Thoracic aorta (tissue), 2 donors: ENCODE measurements at places on chromosomes 2 and 18. TPM values are rescaled to one million over a fixed set of nuclear protein-coding genes. Genes with fewer than 3 reads are reported as not detected.
A peak's percentile ranks its signal among the peaks of the same experiment; 100 is the strongest.

GRCh38 chr2:85986121-85986520, 97.3 kb upstream of the ST3GAL5 start:
- no peaks in the 10 kb centered on the region for H3K4me1 ChIP-seq
- no peaks in the 10 kb centered on the region for H3K27me3 ChIP-seq
- no peak overlapping the region for H3K4me3 ChIP-seq
- no peak for DNase-seq

SERPINB13 gene
- total RNA-seq, result not detected

- no peaks in the 10 kb centered on the region for H3K36me3 ChIP-seq
- H3K27me3 ChIP-seq, result no peaks in the 10 kb centered on the region
- H3K27ac ChIP-seq, result no peak overlapping the region
- no peak overlapping the region for H3K4me3 ChIP-seq
- peaks cover 26% of the 10 kb centered on the region for H3K4me1 ChIP-seq
These were observed 23.9 kb upstream of the FRZB start for GRCh38 chr2:182890305-182890704.

- no peak overlapping the region for H3K27ac ChIP-seq
- H3K4me3 ChIP-seq, result no peak overlapping the region
- DNase-seq, result no peak
- H3K36me3 ChIP-seq, result no peaks in the 10 kb centered on the region
These were observed 102.9 kb downstream of the KLHL29 start for GRCh38 chr2:23487735-23488492.

EVX2 gene
- not detected for total RNA-seq

TXNDC2 gene
- total RNA-seq, result 0.35 TPM

ARHGAP28 gene
- 0.41 TPM for total RNA-seq

DNA sequence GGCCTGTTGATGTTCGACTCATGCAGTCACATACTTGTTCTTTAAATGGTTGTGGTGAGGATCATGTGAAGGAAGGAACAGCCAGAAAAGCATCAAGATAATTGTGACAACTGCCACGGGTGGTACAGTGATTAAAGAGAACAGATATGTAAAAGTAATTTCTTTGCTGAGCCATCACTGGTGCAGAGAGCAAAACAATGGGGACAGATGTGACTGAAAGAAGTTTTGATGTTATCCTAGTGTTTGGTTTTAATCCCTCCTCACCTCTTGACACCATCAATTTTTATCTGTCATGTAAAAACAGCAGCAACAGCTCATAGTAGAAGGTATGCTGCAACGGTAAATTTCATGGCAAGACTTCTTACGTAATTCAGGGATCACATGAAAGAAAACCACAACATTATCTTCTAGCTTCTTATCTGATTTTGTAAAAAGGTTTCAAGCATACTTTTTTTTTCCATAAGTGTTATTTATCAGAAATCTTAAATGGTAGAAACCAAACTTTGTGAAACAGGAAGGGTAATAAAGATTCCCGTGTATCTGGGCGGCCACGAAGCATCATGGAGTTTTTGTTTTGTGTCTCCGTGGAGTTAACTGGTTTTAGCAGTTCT, 65.2 kb downstream of the PLCL1 start:
- H3K36me3 ChIP-seq, result no peaks in the 10 kb centered on the region
- H3K4me3 ChIP-seq, result no peak overlapping the region
- no peak overlapping the region for H3K27ac ChIP-seq
- no peak for DNase-seq
- H3K4me1 ChIP-seq, result peaks cover 17% of the 10 kb centered on the region

DNA sequence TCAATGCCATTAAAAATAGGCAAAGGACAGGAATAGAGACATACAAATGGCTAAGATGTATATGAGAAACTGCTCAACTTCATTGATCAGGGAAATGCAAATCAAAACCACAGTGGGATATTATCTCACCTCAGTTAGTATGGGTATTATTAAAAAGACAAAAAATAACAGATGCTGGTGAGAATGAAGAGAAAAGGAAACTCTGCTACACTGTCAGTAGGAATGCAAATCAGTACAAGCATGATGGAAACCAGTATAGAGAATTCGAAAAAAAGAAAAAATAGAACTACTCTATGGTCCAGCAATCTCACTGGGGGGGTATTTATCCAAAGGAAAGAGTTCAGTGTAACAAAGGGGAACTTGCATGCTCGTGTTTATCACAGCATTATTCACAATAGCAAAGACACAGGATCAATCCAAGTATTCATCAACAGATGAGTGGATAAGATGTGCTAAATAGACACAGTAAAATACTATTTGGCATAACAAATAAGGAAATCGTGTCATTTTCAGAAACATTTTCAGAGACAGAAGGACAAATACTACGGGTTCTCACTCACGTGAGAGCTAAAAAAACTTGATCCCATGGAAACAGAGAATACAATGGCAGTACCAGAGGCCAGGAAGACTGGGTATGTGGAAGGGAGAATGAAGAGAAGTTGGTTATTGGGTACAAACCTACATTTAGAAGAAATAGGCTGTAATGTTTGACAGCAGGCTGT, 60.6 kb downstream of the CCDC74A start:
- H3K4me3 ChIP-seq, result no peak overlapping the region
- no peaks in the 10 kb centered on the region for H3K4me1 ChIP-seq
- no peaks in the 10 kb centered on the region for H3K27me3 ChIP-seq
- no peak for DNase-seq
- no peaks in the 10 kb centered on the region for H3K36me3 ChIP-seq
- no peak overlapping the region for H3K27ac ChIP-seq

DNA sequence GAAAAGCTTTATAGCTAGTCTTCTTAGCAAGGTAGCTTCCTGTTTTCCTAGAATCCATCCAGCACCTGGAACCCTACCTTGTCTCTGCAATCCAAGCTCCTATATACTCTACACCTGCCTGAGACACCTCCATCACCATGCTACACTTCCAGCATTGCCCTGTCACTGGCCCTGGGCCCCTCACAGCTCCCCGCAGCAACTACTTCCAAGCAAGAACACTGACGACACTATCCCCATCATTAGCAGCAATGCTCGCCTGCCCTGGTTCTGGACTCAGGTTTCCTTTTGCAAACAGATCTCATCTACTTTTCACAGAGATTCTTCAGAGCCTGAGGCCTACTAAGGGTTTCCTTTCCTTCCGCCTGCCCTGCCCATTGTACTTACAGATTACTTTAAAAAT, 121.1 kb downstream of the DTNB start:
- H3K27me3 ChIP-seq, result no peaks in the 10 kb centered on the region
- H3K4me3 ChIP-seq, result no peak overlapping the region
- no peaks in the 10 kb centered on the region for H3K4me1 ChIP-seq
- H3K36me3 ChIP-seq, result no peaks in the 10 kb centered on the region
- H3K27ac ChIP-seq, result no peak overlapping the region

MYL1 gene
- not detected for total RNA-seq

ARL6IP6 gene
- 13.4 TPM for total RNA-seq

GRCh38 chr2:203280428-203281064, 41.7 kb downstream of the CYP20A1 start:
- H3K36me3 ChIP-seq, result peaks cover 55% of the 10 kb centered on the region
- no peak for DNase-seq
- no peak overlapping the region for H3K4me3 ChIP-seq
- peaks cover 13% of the 10 kb centered on the region for H3K4me1 ChIP-seq
- peak overlapping the region; percentile 13 for H3K27ac ChIP-seq
- H3K27me3 ChIP-seq, result no peaks in the 10 kb centered on the region

GRCh38 chr2:207165121-207166038, at the start of gene KLF7:
Gene KLF7, minus strand, starts transcription at chr2:207165948. Its CDS starts 380 bp downstream, at chr2:207165568.
- no peaks in the 10 kb centered on the region for H3K36me3 ChIP-seq
- no peaks in the 10 kb centered on the region for H3K27me3 ChIP-seq
- peaks cover 23% of the 10 kb centered on the region for H3K4me1 ChIP-seq
- peak within 1 kb of the TSS; percentile 95 for H3K4me3 ChIP-seq

GLI2 gene
- total RNA-seq, result 4.9 TPM

- H3K4me1 ChIP-seq, result peaks cover 7% of the 10 kb centered on the region
- DNase-seq, result no peak
- no peaks in the 10 kb centered on the region for H3K27me3 ChIP-seq
- no peak overlapping the region for H3K27ac ChIP-seq
- no peaks in the 10 kb centered on the region for H3K36me3 ChIP-seq
These were observed 4.5 kb upstream of the CYP27A1 start for GRCh38 chr2:218777276-218777990.

ANKRD30BL gene
- total RNA-seq, result not detected

DNA sequence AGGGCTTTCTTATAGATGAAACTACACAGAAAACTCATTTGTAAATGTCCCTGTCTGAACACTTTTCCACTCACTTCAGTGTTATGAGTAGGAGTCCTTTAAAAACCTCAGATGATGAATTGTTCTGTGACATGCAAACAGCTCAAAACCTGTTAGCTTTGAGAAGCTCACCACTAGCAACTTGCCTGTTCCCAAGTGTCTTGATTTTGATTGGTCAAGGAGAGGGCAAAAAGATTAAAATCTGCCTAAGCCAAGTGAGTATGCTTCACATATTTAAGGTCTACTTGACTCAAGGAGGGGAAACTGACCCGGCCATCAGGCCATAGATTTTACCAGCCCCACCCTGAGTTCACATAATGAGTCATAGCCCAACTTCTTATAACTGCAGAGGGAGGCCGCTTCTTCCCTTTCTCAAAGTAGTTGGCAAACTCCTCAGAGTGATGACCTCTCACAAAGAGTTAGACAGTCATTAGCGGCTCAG, 45.2 kb upstream of the MEIS1 start:
- H3K4me3 ChIP-seq, result no peak overlapping the region
- DNase-seq, result no peak

CNRIP1 gene
- total RNA-seq, result 45.6 TPM

GRCh38 chr2:74474899-74475298, 2.4 kb upstream of the MRPL53 start:
- H3K36me3 ChIP-seq, result peaks cover 10% of the 10 kb centered on the region
- H3K4me1 ChIP-seq, result peaks cover 13% of the 10 kb centered on the region
- DNase-seq, result no peak
- H3K27ac ChIP-seq, result no peak overlapping the region

- no peaks in the 10 kb centered on the region for H3K36me3 ChIP-seq
- no peaks in the 10 kb centered on the region for H3K27me3 ChIP-seq
- DNase-seq, result no peak
- H3K4me3 ChIP-seq, result no peak overlapping the region
- H3K4me1 ChIP-seq, result no peaks in the 10 kb centered on the region
These were observed 608.0 kb downstream of the SUCLG1 start for GRCh38 chr2:83851066-83851465.

- no peaks in the 10 kb centered on the region for H3K36me3 ChIP-seq
- H3K4me3 ChIP-seq, result no peak overlapping the region
- no peaks in the 10 kb centered on the region for H3K27me3 ChIP-seq
- H3K27ac ChIP-seq, result no peak overlapping the region
- DNase-seq, result no peak
These were observed 614.9 kb downstream of the LRP1B start for GRCh38 chr2:141515931-141516330.

FZD7 gene
- total RNA-seq, result 14.4 TPM

GALNT14 gene
- not detected for total RNA-seq

DNA sequence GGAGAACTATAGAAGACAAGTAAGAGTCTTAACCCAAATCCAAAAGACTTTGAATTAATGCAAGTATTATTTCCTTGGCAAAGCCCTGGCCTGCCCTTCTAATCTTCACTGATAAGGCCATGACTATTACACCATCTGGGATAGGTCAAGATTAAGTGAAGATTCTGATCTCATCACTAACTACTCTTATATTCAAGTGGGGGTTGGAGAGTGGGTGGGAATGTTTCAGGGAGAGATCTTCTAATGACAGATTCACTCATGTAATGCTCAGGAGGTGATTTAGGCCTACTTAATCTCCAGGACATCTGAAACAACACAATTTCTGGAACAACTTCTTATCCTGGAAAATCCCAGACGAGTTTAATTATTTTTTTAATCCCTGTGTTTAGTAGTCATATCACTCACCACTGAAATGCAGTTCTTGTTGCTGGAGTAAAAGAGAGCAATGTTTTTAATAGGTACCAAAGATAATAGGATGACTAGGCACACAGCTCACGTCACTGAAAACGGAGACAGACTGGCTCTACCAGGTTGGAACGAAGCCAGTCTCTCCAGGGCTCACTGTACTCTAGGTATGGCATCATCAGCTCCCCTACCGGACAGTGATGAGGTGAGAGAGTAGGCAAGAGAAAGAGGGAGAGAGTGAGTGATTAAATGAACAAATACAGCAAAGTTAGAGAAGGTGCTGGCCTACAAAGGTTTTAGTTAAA, 133.1 kb downstream of the NCKAP5 start:
- no peak overlapping the region for H3K27ac ChIP-seq
- H3K4me3 ChIP-seq, result no peak overlapping the region
- DNase-seq, result no peak
- no peaks in the 10 kb centered on the region for H3K27me3 ChIP-seq
- H3K4me1 ChIP-seq, result peaks cover 3% of the 10 kb centered on the region

GRCh38 chr2:142841788-142842187, 35.7 kb upstream of the KYNU start:
- no peaks in the 10 kb centered on the region for H3K36me3 ChIP-seq
- H3K4me1 ChIP-seq, result no peaks in the 10 kb centered on the region
- H3K4me3 ChIP-seq, result no peak overlapping the region
- DNase-seq, result no peak

ACVR2A gene
- 23.0 TPM for total RNA-seq

DNA sequence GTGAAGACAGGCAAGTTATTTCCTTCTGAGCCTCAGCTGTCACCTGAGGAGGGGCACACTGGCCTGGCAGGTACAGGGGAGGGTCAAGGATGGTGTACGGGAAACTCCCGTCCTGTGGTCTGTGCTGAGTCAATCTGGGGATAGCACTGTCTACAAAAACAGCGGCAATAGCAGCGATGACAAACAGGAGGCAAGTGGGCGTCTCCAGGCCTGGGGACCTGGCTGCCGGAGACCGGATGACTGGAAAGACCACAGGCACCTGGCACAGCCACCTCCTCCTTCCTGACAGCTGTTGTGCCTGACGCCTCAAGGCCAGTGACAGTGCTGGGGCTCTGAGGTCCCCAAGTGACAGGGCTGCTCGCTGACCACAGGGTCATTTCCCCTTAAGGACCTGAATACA, 202.1 kb upstream of the HS6ST1 start:
- no peak overlapping the region for H3K4me3 ChIP-seq
- H3K4me1 ChIP-seq, result no peaks in the 10 kb centered on the region
- no peak for DNase-seq

GRCh38 chr2:14015113-14015630, 617.3 kb upstream of the LRATD1 start:
- no peak overlapping the region for H3K27ac ChIP-seq
- H3K27me3 ChIP-seq, result no peaks in the 10 kb centered on the region
- H3K4me1 ChIP-seq, result no peaks in the 10 kb centered on the region
- no peak for DNase-seq

DNA sequence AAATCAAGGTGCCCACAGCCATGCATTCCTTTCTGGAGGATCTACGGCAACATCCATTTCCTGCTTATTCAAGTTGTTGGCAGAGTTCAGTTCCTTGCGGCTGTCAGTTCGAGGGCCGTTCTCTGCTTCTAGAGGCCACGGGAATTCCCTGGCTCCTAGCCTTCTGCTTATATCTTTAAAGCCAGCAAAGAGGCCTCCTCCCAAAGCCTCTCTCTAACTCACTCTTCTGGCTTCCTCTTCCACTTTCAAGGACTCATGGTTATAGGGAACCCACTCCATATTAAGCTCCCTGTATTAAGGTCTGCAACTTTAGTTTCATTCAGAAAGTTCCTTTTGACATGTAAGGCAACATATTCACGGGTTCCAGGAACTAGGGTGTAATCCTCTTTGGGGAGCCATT, 150.1 kb upstream of the RMP24 start:
- no peak overlapping the region for H3K27ac ChIP-seq
- H3K4me1 ChIP-seq, result no peaks in the 10 kb centered on the region
- H3K36me3 ChIP-seq, result no peaks in the 10 kb centered on the region
- H3K27me3 ChIP-seq, result no peaks in the 10 kb centered on the region
- no peak overlapping the region for H3K4me3 ChIP-seq

CYP27C1 gene
- 0.35 TPM for total RNA-seq

GRCh38 chr2:47595687-47596086, 187.3 kb upstream of the MSH6 start:
- no peak for DNase-seq
- H3K27me3 ChIP-seq, result no peaks in the 10 kb centered on the region
- H3K4me3 ChIP-seq, result no peak overlapping the region

C1QL2 gene
- total RNA-seq, result not detected
